Stimulated activated CD4-positive, alpha-beta T cell treated with anti-CD3 and anti-CD28 coated beads, Interleukin-1b, Interleukin-23, amount 100 ng/mL, for 24 hours (primary cell): ENCODE measurements at places on chromosomes 16 and 17.

DNA sequence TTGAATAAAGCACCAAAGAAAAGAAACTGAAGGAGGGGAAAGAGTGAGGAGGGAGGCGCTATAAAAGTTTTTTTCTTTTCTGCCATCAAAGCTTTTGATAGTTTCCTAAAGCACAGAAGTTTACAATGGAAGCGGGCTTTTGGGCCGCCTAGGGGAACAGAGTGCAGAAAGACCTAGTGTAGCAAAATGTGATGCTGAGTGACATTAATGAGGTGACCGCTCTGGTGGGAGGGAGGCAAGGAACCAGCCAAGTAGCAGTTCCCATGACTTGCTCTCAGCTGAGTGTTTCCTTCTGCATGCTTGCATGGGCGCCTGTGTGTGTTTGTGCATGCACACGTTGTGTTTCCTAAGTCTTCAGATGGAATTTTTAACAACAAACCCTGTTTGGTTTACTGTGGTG is 15.5 kb downstream of the MSI2 start:
- no peak for DNase-seq

- no peak for DNase-seq
Measured at GRCh38 chr16:5234295-5235050, 136.9 kb upstream of the EEF2KMT start.

DNA sequence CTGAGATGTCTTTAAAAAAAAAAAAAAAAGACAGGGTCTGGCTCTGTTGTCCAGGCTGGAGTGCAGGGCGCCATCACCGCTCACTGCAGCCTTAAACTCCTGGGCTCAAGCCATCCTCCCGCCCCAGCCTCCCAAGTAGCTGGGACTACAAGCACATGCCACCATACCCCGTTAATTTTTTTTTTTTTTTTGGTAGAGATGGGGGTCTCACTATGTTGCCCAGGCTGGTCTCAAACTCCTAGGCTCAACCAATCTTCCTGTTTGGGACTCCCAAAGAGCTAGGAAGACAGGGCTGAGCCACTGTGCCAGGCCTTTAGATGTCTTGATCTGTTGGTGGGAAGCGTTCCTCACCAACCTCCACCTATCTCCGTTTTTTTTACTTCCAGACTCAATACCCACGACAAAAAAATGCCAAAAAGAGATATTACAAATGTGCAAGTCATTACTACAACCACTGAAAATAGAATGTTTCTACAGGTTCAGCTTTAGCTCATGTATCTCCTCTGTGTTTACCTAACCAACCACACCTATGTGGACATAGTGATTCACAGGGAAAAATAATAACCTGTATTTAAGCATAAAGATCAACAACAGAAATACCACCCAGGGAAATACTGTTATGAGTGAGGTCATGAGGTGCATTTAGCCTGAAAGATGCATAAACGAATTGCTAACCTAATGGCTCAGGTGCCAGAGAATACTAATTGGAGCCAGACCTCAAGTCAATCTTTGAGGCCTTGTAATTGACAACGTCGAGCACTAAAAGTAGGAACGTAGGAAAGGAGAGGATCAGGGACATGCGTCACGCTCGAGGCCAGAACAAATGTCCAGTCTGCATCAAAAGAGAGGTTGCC is 22.6 kb downstream of the NACA2 start:
- no peak for DNase-seq

DNA sequence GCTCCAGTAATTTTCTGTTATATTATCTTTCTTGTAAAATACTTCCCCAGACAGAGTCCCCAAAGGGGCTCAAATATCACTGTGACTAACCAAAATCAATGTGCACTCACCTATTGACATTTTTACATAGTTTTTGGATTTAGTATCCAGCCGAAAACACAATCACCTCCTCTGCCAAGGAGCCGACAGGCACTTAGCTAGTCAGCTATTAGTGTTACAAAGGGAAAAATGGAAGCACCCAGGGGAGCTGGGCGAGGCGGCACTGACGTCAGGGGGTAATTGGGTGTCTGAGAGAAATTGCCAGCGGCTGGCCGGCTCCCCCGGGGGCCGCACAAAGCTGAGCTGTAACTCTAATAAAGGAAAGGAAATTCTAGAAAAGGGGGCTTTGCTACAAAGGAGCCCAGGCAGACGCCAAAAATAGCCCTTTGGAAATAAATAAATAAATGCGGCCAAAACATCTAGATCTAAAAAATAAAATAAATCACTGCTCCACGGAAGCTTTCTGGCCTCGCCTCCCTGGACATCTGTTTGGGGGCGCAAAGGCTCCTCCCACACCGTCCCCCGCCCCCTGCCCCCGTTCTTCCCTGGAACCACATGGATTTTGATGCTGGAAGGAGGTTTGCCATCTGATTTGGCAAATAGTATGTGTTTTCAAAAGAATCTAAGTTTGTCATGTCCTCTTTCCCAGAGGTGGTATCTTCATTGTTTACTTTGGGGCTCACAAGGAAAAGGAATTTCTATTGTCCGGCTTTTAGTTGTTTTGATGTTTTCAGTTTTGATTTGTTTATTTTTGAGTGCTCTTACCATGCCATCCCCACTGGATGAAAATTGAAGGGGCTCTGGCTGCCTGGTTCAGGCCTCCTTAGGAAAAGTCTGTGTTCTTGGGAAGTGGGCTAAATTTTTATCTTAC is 156.7 kb downstream of the ZNF423 start:
- DNase-seq, result no peak

- DNase-seq, result no peak
Measured at GRCh38 chr17:19022747-19023146, 18.2 kb upstream of the FAM83G start.

- no peak for DNase-seq
Measured at GRCh38 chr17:7997186-7997585, 5.2 kb upstream of the GUCY2D start.

- no peak for DNase-seq
Measured at GRCh38 chr17:29197516-29198272, 17.5 kb upstream of the MYO18A start.

GRCh38 chr16:56355786-56356275 is 69.5 kb downstream of the AMFR start:
- no peak for DNase-seq

DNA sequence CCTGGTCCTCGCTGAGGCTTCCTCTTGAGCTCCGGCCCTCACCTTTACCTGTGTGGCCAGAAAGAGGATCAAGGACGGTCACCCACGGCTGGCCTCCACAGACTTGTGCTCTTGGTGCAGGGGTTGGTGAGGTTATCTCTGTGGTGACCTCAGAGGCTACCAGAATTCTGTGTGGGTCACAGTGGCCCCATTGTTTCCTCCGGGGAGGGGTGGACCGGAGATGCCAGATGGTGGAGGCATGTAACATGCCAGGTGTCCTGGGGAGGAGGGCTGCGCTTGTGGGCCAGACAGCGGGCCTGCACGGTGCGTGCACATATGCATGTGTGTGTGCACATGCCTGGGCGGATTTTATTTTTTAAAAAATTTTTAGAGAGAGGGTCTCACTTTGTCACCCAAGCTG is 6.3 kb downstream of the SGCA start:
- no peak for DNase-seq

GRCh38 chr17:6797718-6798351 is 21.8 kb downstream of the FBXO39 start:
- no peak for DNase-seq

GRCh38 chr17:30927756-30928155 is 6.0 kb downstream of the ADAP2 start:
- no peak for DNase-seq

GRCh38 chr17:44708401-44709263 is at the start of gene DBF4B:
DBF4B (plus strand) TSS chr17:44708665; CDS start chr17:44708821, 156 bp downstream.
- peak; percentile 81 for DNase-seq

GRCh38 chr16:15055141-15056053 is 477 bp downstream of the NTAN1 start:
- DNase-seq, result no peak

DNA sequence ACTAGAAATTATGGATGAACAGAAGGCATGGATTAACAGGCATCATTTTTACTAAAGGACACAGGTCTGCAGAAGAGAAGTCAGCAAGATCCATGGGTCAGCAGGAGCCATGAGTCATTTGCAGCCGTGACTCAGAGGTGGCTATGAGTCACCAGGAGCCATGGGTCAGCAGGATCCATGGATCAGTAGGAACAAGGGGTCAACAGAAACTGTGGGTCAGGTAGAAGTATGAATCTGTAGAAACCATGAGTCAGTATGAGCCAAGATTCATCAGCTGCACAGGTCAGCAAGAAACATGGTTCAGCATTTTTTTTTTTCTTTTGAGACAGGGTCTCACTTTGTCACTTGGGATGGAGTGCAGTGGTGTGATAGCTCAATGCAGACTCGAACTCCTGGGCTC is 58.2 kb upstream of the HS3ST4 start:
- no peak for DNase-seq

- DNase-seq, result no peak
Measured at GRCh38 chr17:8621585-8621984, 8.9 kb downstream of the MYH10 start.

- DNase-seq, result no peak
Measured at GRCh38 chr16:68275611-68276191, 11.4 kb downstream of the SLC7A6 start.

- DNase-seq, result no peak
Measured at GRCh38 chr16:57166451-57166850, 19.4 kb downstream of the PSME3IP1 start.

DNA sequence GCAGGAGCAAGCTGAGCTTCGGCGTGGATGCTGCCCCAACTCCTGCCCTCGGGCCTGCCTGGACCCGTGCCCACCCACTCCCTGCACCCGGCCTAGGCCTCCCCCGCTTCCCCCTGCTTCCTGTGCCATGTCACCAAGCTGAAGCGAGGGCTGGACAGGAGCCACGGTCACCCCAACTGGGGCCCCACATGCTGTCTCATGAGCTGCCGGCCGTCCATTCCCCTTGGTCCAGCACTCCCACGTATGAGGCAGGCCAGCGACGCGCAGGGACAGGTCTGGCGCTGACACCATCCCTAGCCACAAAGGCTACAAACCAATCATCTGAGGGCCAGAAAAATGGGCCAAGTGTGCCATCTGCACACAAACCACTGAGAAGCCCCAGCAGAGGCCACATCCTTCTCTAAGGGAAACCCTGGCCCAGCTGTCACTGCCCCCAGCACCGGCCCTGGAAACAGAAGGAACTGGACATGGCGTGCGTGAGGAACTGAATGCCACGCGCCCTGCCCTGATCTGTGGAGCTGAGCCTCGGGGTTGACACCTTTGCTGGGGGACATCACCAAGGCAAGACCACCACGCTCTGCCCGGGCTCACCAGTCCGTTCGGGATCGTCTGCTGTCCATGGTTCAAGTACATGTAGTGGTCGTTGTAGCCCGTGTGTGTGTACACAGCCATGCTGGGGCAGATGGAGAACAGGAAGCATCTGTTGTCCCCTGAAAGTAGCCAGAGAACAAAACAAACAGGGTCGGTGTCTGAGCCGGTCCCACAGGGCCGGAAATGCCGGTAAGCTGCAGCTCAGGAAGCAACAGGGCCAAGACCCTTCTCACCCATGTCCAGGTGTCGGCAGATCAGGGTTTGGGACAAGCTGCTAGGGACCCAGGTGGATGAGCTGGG is 22.2 kb downstream of the MEAK7 start:
- DNase-seq, result no peak

DNA sequence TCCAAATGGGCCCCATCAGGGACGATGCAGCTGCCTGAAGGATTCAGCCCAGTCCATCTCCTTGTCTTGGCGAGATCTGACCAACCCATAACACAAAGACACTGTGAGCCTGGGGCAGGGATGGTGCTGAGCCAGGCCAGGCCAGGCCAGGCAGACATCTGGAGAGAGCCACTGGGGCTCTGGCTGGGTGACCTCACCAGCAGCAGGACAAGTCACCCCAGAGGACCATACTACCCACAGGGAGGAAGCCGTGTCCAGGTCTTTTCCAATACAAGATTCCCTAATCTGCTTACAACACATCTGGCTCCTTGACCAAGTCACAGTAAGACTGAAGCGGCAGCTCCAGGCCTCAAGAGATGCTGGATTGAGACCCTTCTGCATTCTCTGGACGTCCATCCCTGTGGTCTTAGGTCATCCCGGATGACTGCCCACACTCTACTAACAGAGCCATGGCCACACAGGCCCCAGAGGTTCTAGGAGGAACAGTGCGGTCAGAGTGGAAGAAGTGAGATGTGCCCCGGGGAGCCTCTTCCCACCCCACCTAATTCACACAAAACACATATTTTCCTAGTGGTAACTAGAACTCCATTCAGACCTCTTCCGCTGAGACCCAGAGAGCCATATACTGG is 81.8 kb upstream of the RCVRN start:
- no peak for DNase-seq

- DNase-seq, result peak; percentile 76
Measured at GRCh38 chr16:75648265-75649076, 898 bp downstream of the TERF2IP start.

DNA sequence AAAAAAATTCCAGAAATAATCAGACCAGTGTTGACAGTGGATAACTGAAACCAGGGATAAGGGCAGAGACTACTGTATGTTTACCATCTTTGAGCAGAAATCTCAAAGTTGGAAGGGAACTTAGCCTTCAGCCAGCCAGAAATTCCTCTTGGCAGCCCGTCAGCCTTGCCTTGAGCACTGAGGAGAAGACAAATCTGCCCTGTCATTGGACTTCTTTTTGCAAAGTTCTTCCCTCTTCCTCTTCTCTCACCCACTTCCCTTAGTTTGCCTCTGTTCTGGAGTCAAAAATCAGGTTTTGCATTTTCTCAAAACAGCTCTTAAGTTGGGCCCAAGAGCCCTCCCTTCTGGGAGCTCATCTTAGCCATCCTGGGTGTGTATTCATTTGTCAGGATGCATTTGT is 6.2 kb downstream of the TUFM start:
- DNase-seq, result no peak

DNA sequence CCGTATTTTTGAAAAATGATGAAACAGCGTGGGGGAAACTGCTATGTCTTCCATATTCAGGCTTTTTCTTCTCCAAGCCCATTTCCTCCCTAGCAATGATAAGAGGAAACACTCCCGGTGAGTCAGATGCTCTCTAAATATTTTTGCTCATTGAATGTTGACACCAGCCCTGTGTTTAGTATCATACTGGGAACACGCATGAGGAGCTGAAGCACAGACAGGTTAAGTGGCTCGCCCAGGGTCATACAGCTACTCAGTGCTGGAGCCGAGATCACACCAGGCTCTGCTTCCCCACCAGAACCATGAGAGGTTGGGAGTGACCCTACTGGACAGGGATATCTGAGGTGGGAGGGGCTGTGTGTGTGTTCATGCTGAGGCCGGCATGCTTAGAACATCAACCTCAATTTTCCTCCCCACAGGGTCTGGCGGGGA is 37.8 kb upstream of the ADGRG1 start:
- no peak for DNase-seq

GRCh38 chr16:87435372-87436224 is 43.5 kb downstream of the MAP1LC3B start:
- DNase-seq, result no peak

- DNase-seq, result no peak
Measured at GRCh38 chr16:79687249-79688130, 87.0 kb upstream of the MAF start.

DNA sequence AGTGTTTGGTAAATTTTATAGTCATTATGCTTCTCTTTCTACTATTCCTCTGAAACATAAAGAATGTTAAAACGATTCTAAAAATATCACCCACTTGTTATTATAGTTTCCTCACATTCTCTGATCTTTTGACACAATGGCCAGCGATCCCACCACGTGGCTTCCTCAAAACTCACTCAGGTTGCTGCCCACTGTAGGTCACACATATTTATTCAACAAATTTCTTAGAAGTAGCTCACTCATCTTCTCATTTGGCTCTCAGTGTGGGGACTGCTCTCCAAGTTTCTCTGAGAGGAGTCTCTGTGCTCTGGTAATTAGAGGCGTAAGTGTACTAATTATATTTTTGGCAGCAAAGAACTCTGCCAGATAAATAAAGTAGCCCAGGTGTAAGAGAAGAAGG is 465.4 kb downstream of the CDH11 start:
- no peak for DNase-seq

GRCh38 chr16:67546761-67547422 is 15.4 kb upstream of the CTCF start:
- DNase-seq, result no peak

GRCh38 chr17:76446449-76447231 is 6.3 kb downstream of the UBE2O start:
- DNase-seq, result no peak
